NCI-H1048 (cell line): ENCODE measurements at places on chromosomes 3 and 15.

- DNase-seq, result no peak
Measured at GRCh38 chr3:193971261-193971751, 164.6 kb upstream of the HES1 start.

GRCh38 chr3:172315401-172316091 lies 132.7 kb downstream of the GHSR start:
- DNase-seq, result no peak

- DNase-seq, result peak; percentile 79
Measured at GRCh38 chr3:171959532-171960089, 79.8 kb upstream of the FNDC3B start.

GRCh38 chr3:195032106-195032759 lies 238.7 kb downstream of the XXYLT1 start:
- no peak for DNase-seq

GRCh38 chr15:97014001-97014400 lies 683.5 kb downstream of the NR2F2 start:
- no peak for DNase-seq

- DNase-seq, result no peak
Measured at GRCh38 chr3:21132896-21133295, 618.1 kb downstream of the ZNF385D start.

DNA sequence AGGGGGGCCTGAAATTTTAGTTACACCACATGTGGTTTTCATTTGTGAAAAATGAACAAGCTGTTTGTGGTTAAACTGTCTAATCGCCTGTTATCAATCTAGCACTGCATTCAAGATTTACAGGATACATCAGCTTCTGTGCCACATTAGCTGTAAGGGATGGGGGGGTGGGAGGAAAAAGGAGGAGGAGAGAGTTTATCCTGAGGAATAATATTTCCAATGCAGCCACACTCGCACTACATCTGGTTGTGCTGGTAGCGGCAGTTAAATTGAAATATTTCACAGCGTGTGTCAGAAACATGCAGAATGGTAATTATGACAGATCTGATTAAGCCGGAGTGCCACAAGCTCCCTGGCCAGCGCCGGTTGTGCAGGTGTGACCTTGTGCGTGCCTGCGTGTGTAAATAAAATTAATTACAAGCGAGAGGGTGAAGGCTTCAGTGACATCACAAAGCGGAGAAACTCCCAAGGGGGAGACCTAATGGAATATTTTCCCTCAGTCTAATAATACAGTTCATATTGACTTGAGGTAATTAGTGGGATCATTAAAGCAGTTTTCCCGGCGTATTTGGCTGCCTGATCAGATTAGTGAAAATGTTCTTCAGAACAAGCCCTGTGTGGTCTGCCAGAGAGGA lies 55.5 kb downstream of the SATB1 start:
- no peak for DNase-seq

DNA sequence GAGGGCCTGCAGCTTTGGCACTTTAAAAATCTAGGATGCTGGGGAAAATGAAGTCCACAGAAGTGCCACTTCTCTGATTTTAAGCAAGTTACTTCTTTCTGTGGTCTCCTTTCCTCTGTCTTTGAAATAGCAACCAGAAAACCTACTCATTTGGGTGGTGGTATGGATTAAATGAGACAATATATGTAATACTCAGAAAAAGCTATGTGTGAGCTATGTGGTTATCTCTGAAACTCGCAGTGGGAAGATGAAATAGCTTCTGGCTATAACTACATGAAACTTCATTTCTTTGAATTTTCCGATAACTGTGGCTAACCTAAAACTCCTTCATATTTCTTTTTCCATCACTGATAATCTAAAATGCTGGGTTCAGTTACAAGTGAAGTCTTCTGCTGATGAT lies 368.9 kb downstream of the CLSTN2 start:
- no peak for DNase-seq

- DNase-seq, result no peak
Measured at GRCh38 chr15:83278191-83278590, 6.3 kb downstream of the BNC1 start.

DNA sequence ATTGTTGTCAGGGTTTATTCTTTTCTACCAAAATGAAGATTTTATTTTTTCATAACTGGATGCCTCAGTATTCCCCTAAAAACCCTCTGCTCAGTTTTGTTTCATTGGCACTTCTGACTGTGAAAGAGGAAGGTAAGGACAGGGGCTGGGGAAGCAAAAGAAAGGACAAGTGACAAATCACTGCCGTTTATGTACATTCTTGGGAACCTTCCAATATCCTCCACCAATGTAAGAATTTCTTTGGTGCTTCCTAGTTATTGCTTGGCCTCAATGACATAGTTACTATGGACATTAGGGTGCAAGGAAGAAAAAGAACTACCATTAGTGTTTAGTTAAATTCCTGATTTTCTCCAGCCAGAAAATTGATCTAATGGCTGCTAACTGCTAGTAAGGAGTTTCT lies 131.0 kb upstream of the C15orf61 start:
- DNase-seq, result no peak

DNA sequence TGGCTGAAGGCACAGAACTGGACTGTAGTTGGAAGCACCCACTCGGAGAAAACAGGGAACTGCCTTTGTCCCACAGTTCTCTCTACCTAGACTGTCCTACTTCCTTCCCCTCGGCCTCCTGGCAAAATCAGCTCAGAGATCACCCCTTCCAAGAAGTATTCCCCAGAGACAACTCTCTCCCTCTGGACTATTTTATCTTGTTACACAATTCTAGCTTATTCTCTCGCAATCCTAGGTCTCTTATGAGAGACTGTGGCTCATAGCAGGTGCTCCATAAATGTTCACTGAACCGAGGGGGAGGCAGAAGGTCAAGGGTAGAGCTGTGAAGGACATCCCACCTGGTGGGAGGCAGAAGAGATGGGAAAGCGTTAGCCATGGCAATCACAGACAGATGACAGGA lies 10.6 kb downstream of the HEG1 start:
- no peak for DNase-seq

- no peak for DNase-seq
Measured at GRCh38 chr3:126913524-126913923, 69.4 kb upstream of the PLXNA1 start.

DNA sequence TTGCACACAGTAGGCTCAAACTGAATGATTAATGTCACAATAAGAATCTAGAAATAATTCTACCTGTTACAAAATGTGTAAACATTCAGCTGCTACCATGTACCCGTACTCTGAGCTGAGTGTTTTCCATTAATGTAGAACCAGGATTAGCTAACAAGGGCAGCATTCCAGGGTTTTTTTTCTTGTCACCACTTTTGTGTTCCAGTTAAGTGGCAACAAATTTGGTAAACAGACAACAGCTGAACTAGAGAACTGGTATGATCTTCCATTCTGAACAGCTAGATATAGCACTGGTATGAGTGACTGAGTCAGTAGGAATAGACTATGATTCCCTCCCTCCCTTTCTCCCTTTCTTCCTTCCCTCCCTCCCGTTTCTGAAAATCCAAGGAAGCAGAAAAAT lies 229.4 kb downstream of the CD47 start:
- no peak for DNase-seq

DNA sequence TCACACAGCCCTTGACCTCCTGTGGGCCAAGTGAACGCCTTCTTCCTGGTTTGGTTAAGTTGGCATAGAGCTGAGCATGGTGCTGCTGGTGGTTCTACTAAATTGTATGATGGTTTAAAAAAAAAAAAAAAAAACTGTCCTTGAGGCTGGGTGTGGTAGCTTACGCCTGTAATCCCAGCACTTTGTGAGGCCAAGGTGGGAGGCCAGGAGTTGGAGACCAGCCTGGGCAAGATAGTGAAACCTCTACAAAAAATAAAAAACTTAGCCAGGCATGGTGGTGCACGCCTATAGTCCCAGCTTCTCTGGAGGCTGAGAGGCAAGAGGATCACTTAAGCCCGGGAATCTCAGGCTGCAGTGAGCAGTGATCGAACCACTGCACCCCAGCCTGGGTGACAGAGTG lies 58.9 kb upstream of the FLNB start:
- no peak for DNase-seq

DNA sequence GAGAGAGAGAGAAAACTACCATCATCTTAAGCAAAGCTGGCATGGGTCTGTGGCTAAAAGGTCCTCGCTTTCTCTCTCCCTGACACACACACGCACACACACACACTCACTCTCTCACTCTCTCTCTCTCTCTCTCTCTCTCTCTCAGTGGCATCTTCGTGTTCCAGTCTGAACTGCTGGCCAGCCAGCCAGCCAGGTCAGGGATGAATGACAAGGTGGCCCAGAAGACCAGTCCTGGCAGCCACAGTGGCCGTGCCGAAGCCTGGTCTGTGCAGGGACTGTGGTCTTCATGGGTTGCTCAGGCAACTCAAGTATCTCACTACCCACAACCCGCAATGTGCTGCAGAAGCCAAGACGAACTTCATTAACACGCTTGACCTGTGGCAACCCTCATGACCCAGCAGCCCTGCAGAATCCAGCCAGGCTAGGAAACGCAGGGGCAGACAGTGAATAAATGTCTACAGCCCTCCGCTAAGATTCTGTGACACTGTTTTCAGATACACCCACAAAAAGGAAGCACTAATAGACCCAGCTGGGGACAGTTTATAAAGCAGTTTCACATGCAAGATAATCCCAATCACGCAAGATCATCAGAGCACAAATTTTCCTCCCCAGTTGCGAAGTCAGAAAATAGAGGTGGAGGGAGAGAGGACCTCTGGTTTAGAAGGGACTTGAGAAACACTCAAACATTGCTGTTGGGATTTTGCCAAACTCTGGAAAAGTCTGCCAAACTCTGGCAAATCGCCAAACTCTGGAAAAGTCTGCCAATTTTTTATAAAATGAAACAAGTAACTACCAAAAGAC lies 66.4 kb downstream of the XXYLT1 start:
- DNase-seq, result no peak

GRCh38 chr15:94239474-94239873 lies 8.1 kb downstream of the MCTP2 start:
- no peak for DNase-seq

GRCh38 chr3:143295201-143296080 lies 175.9 kb downstream of the CHST2 start:
- no peak for DNase-seq

GRCh38 chr3:169610888-169611291 lies 52.6 kb downstream of the MECOM start:
- DNase-seq, result no peak

DNA sequence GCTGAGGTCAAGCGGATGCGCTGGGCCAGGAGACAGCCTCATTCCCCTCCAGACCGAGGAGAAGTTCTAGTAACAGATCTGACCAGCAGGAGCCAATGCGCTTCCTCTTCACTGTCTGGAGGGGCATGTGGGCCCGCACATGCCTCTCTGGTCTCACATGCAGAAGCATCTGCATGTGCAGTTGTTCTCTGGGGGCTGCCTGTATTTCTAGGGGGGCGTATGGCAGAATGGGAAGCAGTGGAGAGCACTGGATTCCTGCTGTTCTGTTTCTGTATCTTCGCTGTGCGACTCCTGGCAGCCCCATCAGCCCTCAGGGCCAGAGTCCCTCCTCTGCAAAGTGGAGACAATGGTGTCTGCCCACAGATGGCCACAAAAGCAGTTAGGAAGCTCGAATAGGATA lies 170.4 kb upstream of the IQSEC1 start:
- no peak for DNase-seq

GRCh38 chr3:195219351-195220230 lies 51.4 kb downstream of the XXYLT1 start:
- DNase-seq, result no peak

GRCh38 chr3:67109651-67110204 lies 111.6 kb downstream of the KBTBD8 start:
- DNase-seq, result peak; percentile 25

GRCh38 chr3:114005481-114005880 lies 50.8 kb downstream of the CCDC191 start:
- DNase-seq, result no peak

DNA sequence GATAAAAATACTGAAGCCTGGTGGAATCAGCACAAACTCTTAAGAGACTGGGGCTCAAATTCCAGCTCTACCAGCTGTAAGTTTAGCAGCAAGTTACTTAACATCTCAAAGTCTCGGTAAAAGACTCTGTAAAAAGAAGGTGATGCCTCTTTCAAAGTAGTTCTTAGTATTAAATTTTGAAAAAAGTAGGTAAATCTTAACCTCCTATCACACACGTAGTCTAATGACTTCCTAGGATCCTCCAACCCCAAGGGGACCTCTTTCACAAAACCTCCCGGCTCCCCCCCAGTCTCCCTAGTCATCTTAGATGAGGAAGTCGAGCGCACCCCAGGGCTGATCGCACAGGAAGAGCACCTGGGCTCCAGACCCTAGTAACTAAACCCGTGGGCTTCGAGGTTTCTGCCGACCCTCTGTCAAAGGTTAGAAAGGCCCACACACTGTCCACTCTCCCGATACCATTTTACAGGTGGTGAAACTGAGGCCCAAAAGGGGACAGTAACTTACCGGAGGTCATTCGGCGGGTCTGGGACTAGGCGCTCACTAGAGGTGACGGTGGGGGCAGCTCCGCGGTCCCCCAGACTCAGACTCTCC lies 427 bp downstream of the MBD4 start:
- no peak for DNase-seq

DNA sequence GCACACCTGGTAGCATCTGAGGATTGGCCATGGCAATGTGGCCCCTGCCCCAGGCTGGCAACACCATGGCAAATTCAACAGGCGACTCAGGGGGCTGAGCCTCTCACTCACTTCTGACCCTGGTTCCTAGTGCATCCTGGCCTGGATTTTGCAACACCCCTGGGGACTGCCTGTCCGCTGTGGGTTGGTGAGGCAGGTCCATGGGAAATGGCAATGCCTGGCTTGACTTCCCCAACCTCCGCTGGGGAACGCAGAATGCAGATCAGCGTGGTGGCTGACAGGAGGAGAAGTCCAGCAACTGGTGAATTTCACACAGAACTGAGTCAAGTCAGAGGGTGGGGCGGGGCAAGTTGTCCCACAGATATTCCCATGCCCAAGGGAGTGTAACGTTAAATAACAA lies 3.9 kb upstream of the PSTPIP1 start:
- no peak for DNase-seq

GRCh38 chr15:63722204-63722808 lies 111.4 kb downstream of the HERC1 start:
- DNase-seq, result no peak

GRCh38 chr3:14200841-14201240 lies 22.2 kb downstream of the LSM3 start:
- no peak for DNase-seq

- DNase-seq, result no peak
Measured at GRCh38 chr15:100112061-100112420, 229.7 kb downstream of the ADAMTS17 start.

- no peak for DNase-seq
Measured at GRCh38 chr3:160987982-160988964, 116.9 kb downstream of the B3GALNT1 start.

DNA sequence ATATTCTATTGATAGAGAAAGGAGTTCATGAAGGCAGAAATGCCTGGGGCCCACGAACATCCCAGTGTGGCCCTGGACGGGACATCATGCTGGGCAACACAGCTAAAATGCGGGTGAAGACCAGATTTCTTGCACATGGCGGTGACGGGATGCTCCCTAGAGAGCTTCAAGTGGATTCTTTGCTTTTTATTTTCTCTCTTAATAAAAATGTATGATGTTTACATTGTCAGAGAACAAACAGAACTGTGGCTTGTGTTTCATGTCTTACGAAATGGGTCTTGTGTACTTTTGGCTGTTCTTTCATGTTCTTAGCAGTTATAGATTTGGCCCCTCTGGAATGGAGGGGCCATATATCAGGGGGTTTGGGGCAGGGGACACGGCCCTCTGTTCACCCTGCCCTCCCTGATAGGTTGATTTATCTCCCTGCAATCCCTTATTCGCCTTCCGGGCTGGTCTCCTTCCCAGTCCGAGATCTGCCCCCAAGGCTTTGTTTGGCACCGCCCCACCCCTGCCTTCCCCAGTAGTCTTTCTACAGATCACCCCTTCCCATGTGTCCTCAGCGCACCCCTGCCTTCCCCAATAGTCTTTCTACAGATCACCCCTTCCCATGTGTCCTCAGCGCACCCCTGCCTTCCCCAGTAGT lies 68.7 kb upstream of the CGNL1 start:
- DNase-seq, result no peak
